ENCODE measurements at places on chromosomes 6 and 20.

DNA sequence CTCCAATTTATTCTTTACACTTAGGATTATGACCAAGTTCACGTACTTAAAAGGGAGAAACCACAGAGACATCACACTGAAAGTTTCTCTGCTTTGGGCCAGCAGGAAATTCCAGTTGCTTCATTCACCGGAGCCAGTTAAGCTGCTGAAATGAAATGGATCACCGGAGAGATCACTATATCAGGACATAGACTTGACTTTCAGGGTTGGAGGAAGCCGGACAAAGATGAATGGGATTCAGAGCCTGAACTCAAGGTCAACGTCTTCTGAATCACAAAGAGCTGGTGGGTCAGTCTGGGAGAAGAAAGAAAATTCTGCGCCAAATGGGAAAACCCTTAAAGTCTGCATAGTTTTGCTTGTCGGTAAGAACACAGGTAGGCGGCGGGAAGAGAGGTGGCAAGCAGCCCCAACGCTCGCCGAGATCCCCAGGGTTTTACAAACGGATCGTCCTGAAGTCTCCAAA lies 81.9 kb upstream of the CCDC28A start:
- no peak for DNase-seq

- no peak for DNase-seq
These were observed 621.2 kb upstream of the EYS start for GRCh38 chr6:66328200-66328599.

DNA sequence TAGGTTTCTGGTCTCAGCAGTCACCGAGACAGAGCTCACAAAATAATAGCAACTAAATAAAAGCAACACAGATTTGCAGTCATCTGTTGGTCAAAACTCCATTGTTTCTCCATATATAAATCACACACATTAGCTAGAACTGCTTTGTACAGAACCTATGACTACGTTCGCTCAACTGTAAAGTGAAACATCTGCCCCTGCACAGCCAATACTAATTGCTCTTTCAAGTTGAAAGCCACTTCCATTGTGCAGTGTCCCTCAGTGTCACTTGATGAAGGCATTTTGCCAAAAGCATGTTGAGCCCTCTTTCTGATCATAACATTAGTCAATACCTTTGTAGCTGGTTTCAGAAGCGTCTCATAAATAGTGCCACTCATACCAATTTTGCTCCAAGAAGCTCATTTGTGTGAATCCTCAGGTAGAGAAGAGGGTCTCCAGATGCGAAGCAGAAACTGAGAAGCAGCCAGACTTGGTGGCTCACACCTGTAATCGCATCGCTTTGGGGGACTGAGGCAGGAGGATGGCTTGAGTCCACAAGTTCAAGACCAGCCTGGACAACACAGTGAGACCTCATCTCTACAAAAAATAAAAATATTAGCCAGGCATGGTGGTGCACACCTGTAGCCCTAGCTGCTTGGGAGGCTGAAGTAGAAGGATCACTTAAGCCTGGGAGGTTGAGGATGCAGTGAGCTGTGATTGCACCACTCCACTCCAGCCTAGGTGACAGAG lies 68.9 kb downstream of the PERP start:
- DNase-seq = no peak

DNA sequence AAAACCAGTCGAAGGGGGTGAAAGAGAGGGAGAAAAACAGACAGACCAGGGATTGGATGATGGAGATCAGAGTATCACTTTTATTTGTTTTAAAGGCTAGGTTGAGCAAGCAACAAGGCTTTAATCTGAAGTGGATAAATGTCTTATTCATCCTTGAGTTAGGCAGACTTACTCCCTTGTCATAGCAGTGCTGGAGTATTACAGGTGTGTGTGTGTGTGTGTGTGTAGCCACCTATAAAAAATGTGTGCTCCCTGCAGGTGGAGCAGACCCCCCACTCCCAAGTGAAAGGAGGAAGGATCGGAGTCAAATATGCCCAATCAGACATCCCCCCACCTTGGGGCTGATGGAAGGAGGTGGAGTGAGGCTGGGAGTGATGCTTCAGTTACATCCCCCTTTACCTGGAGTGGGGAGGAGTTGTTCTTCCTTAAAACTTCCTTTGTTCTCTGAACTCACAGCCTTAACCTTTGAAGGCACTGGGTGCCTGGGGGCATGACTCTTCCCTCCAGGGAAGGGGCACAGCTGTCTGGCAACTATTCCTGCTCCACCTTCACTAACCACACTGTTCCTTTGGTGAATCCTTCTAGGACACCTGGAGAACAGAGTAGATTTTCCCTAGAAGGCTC lies 27.3 kb downstream of the PTK7 start:
- DNase-seq = no peak

- DNase-seq = no peak
These were observed 23.4 kb downstream of the MGME1 start for GRCh38 chr20:17992224-17992637.

DNA sequence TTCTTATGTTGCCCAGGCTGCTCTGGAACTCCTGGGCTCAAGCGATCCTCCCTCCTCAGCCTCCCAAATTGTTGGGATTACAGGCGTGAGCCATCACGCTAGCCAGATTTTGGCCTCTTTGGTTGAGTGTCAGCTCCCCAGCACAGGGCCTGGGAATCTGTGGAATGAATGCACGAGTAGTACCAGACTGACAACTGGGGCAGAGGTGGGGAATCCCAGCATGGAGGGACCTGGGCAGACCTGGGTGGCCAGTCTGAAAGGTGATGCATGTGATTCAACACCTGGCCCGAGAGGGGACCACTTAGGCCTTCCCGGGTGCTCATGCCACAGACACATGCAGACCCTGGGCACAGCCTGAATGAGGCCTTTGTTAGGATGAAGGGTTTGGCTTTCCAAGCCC lies 19.0 kb upstream of the TFAP2C start:
- no peak for DNase-seq

DNA sequence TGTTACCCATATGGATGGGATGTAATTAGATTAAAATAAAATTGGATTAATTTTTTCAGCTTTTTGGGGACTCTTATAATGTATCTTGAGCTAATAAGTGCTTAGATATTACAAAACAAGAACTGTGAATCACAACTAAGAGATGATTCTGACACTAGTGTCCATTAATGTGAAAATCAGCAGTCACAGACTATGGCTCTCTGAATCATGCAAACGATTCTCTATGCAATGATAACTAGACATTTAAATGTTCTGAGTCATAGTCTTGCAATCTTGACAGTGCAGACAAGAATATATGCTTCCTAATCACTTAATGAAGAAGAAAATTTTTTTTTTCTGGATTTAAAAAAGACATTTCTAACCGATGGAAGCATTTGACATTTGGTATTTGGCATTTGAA lies 82.2 kb upstream of the OPRM1 start:
- DNase-seq = no peak

- DNase-seq = no peak
These were observed 35.4 kb downstream of the VAPB start for GRCh38 chr20:58424218-58424969.

- no peak for DNase-seq
These were observed 477 bp upstream of the MOXD1 start for GRCh38 chr6:132401618-132402285.

DNA sequence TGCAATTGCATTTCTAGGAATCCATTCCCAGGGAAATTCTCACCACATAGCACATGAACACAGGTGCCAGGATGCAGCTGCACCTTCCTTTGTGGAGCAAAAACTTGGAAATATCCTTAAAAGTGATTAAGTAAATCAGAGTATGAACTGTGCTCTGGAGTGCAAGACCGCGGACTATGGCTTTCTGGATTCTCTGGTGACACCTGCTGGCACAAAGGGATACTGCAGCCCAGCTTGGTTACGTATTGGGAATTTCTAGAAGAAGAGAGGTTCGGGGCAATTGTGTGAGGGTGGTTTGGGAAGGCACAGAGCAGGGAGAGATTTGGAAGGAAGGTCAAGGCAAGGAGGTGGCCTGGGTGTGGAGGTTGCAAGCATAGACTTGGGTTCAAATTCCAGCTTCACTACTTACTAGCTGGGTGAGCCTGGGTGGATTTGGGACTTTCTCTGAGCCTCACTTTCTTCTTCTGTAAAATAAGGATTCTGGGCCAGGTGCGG lies 15.9 kb upstream of the PEDS1 start:
- DNase-seq = peak; percentile 73

GRCh38 chr6:155738602-155739105 lies 283.0 kb upstream of the NOX3 start:
- DNase-seq = no peak

- DNase-seq = no peak
These were observed 81.6 kb downstream of the TMEM200A start for GRCh38 chr6:130447374-130447773.

- no peak for DNase-seq
These were observed 154.4 kb upstream of the PREP start for GRCh38 chr6:105557291-105557690.

GRCh38 chr6:131015630-131016263 lies 47.3 kb downstream of the EPB41L2 start:
- no peak for DNase-seq

DNA sequence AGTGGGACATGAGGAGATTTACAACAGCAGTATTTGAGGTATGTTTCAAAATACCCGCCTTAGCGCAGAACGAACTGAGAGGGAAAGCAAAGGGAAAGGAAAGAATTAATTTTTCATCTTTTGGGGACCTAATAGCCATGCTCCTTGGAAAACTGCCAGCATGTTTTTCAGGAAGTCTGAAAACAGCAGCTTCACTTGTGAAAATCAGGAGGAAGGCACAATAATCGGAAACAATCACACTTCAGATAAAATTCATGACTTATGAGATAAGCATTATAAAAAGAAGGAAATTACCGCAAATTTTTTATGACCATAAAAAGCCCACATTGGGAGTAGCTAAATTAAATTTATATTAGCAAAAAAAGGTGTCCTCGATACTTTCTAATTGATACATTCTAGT lies 541.1 kb downstream of the HAO1 start:
- DNase-seq = no peak

DNA sequence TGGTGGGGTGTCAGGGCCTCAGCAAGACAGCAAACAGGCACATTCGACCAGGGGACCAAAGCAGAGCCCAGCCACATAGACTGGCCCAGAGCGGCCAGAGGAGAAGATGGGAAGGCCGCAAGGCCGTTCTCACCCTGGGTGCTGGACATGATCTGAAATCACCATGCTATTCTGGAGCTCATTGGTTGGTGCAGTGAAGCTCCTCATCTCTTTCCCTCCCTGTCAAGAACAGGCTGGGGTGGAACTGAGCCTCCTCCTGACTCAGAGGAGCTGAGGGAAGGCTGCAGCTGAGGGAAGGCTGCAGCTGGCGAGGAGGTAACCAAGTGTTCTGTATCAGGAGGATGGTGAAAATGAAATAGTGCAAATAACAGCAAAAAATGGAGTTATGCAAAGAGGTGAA lies 80.0 kb downstream of the AKAP7 start:
- no peak for DNase-seq

GRCh38 chr6:18115356-18115755 lies 7.1 kb downstream of the NHLRC1 start:
- DNase-seq = no peak

GRCh38 chr6:109093732-109094415 lies 772 bp downstream of the SESN1 start:
- no peak for DNase-seq

DNA sequence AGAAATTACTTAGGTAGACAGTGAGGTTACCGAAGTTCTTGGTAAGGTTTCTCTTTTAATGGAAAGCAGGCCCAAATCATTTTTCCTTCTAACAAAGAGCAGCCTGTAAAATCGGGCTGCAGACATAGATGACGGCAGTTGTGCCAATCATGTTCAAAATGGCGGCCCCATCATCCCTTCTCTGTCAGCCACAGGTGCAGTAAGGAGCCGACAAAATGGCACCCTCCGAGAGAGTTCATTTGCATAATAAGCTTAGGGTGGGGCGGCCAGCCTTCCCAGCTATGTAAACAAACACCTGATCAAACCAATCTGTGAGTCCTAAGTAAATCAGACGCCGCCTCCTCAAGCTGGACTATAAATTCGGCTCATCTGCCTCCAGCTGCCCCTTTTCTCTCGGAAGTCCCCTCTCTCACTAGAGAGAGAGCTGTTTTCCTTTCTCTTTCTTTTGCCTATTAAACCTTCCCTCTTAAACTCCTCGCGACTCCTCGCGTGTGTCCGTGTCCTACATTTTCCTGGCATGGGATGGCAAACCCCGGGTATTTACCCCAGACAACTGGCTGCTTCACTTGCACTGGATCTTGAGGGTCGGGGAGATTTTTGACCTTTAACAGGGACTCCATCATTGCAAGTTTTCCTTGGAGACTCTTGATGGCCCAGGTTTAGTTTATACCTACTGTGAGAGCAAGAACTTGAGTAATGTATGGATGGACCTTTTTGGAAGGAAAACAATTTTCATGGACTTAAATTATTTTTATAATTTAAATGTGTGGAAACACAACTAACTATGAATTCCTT lies 8.9 kb upstream of the DDR1 start:
- DNase-seq = no peak

- no peak for DNase-seq
These were observed 1.3 kb upstream of the PNISR start for GRCh38 chr6:99426451-99426757.

DNA sequence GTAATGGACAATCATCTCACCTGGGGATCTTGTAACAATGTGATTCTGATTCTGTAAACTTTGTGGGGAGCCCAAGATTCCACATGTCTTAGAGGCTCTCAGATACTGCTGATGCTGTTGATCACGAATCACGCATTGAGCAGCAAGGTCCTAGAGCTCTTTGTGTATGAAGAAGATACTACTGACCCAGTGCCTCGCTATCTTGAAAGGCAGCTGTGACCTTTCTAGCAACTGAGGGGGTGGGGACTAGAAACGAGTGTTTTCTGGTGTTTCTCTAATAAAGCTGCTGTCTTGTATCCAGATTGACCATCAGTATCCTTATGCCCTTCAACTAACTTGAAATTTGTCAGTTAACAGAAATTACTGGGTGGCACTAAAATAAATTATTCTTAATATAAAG lies 142.9 kb downstream of the MTHFD1L start:
- no peak for DNase-seq

- no peak for DNase-seq
These were observed 731.4 kb upstream of the CITED2 start for GRCh38 chr6:140105857-140106256.

DNA sequence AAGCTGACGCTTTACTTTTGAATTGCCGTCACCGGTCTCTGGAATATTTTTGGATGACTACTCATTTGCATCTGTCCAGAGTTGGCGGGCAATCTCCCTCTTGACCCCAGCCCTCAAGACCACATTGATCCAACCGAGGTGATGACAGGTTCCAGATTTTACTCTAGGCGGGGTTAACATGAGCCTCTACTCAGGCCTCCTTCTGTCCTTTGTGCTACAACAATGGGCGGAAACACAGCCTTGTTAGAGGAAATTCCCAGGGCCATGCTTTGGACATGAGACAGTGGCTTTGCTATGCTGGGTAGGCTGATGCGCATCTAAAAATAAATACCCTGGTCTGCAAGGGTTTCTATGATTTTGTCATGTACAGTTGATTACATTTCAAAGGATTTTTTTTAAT lies 27.0 kb upstream of the ADGRF5 start:
- no peak for DNase-seq

GRCh38 chr6:63882208-63882607 lies 246.6 kb downstream of the PHF3 start:
- DNase-seq = no peak

- DNase-seq = no peak
These were observed 32.7 kb downstream of the PLN start for GRCh38 chr6:118580585-118581419.

All from stimulated activated CD8-positive, alpha-beta memory T cell treated with anti-CD3 and anti-CD28 coated beads, Interleukin-4, amount 100 ng/mL, for 1 hour (primary cell).